Myometrial cell (primary cell): ENCODE measurements at places on chromosomes 1 and 21. TPM values are rescaled to one million over a fixed set of nuclear protein-coding genes. Genes with fewer than 3 reads are reported as not detected.

The RNU1-3 gene
- total RNA-seq, result not detected in 2 replicates

The S100A4 gene
- total RNA-seq, result 45.3 and 54.9 TPM in 2 replicates

The CASQ2 gene
- total RNA-seq, result not detected in 2 replicates

The SMCP gene
- total RNA-seq, result not detected in 2 replicates

The GART gene
- total RNA-seq, result 76.7 and 95.2 TPM in 2 replicates

The NR1I3 gene
- not detected in 2 replicates for total RNA-seq

The KIF14 gene
- 8.6 and 12.6 TPM in 2 replicates for total RNA-seq
